ENCODE measurements at places on chromosomes 2 and 18.

DNA sequence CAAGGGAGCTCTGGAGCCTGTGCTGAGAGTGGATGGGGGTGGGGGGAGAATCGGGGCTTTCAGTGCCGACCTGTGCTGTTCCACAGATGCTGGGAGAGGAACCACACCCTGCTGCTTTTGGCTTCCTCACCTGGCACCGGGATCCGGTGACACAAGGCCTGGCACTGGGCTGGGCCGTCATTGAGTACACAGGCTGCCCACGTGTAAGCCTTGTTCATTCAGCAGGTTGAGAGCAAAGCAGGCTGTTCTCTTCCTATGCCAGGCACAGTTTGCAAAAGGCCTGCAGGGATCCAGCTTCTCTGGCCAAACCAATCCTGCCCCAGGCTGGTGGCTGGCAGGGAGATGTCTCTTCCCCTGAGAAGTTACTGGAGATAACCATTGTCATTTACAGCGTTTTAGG lies 17.1 kb downstream of the TRIB2 start:
- no peak for DNase-seq

DNA sequence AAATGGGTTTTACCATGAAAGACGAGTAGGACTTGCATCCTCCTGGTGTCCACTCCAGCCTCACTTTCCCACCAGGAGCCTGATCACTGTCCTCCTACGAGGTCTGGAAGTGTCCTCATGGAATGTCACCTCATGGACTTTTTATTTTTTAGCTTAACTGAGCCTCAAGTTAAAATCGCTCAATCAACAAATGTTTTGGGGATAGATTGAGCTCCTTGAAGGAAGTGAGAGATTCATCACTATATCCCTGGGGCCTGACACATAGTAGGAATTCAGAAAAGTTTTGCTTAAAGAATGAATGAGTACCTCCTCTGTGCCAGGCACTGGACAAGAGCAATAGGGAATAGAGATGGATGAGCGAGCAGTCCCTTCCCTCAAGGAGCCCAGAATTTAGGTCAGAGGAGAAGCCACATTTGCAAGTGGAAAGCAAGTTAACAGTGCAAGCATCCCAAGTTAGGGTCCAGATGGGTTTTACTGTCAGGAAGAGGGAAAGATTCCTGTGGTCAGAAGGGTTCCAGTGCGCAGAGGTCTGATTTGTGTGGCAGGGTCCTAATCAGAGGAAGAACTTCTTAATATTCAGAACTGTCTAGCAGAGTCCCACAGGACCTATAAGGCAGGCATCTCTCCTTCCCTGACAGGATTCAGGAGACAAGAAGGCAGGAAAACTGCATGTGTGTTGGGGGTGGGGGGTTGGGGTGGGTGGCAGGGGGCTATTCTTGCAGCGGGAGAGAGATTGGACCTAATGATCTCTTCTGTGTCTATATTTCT lies 67.0 kb downstream of the MYCN start:
- no peak for DNase-seq

DNA sequence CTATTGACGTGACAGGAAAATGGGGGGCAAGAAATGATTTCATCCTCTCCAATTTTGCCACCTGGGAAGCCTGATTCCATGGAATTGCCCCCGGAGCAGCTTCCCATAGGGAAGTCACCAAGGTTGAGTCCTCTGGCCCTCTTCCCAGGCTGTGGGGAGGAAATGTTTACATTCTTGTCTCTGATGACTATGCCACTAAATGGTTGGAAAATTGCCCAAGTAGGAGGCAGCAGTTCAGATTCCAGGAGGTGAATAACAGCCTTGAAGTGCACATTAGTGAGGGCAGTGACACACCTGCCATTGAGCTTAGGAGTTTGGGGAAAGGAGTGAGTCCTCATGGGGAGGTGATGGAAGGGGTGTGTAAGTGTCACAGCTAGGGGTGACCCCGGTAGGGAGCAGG lies 449.2 kb upstream of the DCC start:
- DNase-seq, result no peak

DNA sequence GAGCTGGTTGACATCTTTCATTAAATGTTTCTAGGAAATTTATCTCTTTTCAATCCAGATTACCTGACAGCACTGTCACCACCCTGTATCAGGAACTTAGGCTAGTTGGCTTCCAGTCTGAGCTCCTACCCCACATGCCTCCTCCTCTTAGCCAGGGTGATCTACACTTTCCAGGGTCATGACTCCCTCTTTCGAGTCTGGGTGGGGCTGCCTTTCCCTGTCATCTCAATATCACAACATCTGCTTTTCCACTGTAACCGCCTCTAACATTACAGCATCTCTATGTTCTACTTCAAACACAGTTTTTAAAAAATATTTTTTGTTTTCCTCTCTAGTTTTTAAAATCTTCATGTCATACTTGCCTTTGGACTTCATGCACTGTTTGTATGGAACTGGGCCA lies 129.2 kb downstream of the RBMS1 start:
- DNase-seq, result no peak

DNA sequence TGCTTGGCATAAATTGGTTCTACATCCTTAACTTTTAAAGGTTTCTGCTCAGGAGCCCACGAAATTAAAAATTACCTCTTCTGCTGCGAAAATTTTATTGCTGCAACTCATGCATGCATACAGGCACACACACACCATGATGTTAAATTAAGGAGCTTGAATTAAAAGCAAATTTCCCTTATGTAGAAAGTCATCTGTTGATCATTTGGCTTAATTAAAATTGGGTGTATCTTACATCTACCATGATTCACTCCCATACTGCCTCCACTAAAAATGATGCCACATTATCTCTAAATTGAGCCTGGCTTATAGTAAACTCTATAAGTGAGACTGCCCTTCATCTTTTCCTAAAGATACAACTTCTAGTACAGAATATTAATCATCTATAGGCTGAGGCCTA lies 145.4 kb downstream of the NCK2 start:
- DNase-seq, result no peak

DNA sequence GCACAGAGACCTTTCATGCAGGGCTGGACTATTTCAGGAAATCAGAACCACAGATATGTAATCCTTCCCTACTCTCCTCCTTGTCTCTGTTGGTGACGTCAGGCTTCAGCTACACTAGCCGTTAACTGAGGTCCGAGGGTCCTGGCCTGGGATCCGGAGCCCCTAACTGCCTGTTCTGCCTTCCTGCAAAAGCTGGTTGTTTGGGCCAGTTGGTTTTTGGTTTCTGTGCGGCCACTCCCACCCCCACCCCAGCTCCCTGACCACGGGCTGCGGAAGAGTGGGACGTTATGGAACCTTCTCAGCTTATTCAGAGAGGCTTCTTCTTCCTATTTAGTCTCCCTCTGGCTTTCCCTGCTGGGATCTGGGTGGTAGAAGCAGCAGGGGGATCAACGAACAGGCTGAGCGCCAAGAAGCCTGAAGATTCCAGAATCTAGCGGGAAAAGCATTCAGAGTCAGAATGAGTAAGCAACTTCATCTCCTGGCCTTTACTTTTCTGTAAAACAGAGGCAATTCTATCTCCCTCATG lies 49.3 kb upstream of the ROCK2 start:
- no peak for DNase-seq

- no peak for DNase-seq
Measured at GRCh38 chr2:88006912-88007439, 9.4 kb downstream of the RNU2-63P start.

GRCh38 chr2:231348173-231348572 lies 47.3 kb upstream of the B3GNT7 start:
- DNase-seq, result no peak

DNA sequence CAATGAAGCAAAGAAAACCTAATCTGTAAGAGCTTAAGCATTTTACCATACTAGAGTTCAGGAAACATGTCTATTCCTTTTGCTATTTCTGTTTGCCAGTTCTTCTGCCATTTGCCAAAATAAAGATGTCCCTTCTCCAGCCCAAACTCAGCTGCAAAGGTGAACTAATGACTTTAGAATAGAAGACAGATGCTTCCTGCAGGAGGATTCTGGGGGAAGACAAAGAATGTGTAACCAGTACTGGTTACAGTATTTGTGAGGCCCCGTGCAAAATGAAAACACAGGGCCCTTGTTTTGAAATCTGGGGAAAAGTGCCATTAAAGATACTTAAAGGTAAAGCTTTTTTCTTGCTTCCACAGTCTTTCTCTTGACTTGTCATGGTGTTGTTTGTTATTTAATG lies 34.3 kb upstream of the MTX2 start:
- no peak for DNase-seq

DNA sequence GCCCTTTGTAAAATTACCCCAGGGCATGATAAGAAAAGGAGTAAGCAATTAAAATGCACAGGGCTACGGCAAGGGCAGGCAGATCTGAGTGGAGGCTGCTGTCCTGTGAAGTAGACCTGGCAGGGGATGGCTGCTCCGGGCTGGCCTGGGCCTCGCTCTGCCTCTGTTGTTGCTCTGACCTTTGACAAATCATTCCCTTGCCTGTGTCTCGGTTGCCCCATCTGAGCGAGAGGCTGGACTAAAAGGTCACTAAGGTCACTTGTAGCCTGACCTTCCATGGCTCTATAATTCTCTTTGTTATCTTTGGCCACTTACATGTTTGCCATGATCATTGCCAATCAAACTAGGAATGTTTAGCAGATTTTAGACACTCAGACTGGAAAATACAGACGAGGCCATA lies 118.1 kb downstream of the KLHL29 start:
- DNase-seq, result no peak

DNA sequence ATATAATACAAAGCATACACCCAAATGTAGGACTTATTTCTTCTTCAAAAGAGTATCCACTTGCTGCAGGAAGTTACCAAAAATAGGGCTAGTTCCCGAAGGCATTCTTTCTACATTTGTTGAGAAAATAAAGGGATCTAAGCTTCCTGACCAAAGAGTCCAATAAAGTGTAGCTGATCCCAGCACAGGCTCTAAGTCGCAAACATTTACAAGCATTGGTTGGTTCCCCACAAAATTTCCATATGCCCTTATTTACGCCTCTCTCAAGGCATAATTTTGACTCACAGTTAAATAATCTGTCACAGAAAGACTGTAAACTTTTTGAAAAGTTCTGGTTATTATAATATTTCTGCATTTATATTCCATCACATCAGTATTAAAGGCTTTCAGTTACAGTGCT lies 1520.1 kb upstream of the ZEB2 start:
- no peak for DNase-seq

DNA sequence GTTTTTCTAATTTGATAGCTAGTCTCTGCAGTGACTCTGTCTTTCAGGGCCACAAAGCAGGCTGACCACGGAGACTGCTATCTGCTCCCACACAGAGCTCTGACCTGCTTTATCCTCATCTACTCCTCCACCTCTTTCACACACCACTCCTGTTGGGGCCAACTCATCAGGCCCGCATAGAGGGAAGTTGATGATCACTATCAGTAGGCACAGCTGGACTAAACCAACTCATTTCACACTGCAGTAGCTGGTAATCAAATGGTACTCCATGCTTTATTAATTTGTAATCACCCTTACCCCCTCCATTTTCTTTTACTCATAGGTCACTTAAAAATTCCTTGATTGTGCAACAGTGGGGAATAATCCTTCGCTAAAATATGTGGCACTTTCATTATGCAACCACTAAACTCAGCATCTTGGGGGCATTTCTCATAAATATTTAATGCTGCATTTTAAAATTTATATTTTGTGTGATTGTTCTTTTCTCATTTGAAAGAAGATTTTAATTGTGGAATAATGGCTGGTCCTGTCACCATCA lies 249.8 kb upstream of the GCFC2 start:
- no peak for DNase-seq

GRCh38 chr2:20623241-20623640 lies 27.7 kb downstream of the HS1BP3 start:
- DNase-seq, result no peak

- peak; percentile 27 for DNase-seq
Measured at GRCh38 chr2:41598161-41598894, 449.5 kb upstream of the PKDCC start.

DNA sequence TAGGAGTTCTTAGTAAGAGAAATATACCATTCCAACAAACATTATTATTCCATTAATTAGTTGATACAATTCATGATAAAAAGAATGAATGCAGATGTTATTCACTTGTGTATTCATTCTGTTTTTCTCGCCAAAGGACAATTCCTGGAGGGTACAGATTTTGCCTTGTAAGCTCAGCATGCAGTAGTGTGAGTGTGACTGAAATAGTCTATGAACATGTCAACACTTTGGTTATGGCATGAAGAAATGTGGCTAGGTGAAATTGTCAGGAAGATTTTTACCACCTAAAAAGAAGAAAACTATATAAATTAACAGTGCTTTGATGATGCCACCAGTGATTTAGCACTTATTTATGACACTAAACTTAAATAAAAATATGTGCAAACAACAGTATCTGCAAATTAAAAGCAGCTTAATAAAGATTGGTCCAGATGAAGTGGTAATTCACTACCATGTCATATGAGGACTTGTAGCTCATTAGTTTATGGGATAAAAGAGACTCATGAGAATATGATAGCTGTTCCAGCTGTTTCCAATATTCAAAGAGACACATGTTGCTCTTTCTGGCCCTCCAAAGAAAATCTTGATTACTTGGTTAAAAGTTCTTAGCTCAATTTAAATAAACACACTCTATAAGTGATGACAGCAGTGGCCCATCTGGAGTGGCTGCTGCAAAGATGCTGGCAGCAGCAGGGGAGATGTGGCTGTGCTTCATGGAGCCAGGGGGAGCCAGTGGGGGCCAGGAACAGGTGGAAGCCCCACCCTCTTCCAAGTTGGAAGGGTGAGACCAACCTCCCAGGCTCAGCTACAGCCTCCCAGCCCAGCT lies 165.0 kb downstream of the CDH19 start:
- no peak for DNase-seq

DNA sequence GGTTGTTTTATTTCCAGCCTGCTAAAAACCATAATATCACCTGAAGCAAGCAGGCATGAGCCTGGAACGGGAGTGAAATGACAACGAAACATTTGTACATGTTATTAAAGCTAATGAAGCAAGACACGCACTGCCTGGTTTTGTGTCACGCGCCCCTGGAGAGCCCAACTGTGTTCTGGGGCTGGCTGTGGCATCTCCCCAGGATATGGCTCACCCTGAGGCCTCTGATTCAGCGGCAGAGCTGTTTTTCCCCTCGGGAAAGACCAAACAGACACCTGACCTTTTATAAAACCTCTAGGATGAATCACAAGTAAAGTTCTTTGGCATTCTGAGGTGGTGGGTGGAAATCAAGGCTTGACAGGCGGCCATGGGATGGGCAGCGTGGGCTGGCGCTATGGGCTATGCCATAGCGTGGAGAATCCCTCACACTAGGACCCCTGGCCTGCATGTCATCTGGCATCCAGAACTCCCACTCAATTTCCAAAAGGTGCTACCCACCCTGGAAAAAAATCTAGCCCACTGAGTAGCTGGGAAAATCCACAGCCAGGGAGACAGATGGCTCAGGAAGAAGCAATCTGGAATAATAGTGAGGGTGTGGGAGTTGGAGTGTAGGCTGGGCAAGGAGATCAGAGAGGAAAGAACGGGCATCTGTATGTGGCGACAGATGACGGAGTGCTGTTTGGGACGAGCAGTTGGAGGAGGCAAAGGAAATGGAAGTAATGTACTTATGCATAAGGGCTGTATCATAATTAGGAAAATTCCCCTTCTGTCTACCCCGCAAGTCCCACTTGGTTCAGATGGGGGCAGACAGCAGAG lies 262.0 kb downstream of the AFF3 start:
- DNase-seq, result no peak

GRCh38 chr18:69387186-69387585 lies 13.5 kb upstream of the DOK6 start:
- DNase-seq, result no peak

GRCh38 chr2:172586245-172586891 lies 30.5 kb downstream of the PDK1 start:
- no peak for DNase-seq

Data from fibroblast of the conjunctiva (primary cell).